NCI-H69 (cell line): ENCODE measurements at places on chromosomes 1 and 21.

DNA sequence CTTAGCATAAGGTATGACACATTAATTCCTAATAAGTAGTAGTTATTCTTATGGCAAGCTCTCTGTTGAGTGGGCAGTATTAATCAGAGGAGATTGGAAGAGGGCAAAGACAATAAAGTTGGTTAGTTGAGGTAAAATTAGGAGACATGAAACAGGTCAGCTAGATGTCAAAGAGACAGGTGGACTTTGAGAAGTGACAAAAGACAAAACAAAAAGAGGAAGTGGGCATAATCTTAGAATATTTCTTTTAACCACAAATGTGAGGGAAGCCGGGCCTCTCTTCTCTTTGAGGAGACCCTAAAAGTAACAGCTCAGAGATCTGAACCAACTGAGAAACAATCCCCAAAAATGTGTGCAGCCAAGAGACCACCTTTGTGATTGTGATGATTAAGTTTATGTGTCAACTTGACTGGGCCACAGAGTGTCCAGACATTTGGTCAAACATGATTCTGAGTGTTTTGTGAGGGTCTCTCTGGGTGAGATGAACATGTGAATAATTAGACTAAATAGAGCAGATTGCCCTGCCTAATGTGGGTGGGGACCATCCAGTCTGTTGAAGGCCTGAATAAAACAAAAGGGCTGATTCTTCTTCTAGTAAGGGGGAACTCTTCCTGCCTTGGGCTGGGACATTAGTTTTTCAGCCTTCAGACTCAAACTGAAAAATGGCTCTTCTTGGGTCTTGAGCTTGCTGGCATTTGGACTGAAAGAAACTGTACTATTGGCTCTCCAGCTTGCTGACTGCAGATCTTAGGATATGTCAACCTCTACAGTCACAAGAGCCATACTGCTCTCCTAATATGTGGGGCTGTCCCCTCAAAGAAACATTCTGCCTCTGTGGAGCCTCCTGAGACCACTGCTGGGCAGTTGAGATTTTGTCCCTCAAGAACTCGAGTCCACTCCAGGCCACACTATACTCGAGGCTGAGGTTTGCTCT lies 40.0 kb downstream of the FCRL5 start:
- no peak for DNase-seq

DNA sequence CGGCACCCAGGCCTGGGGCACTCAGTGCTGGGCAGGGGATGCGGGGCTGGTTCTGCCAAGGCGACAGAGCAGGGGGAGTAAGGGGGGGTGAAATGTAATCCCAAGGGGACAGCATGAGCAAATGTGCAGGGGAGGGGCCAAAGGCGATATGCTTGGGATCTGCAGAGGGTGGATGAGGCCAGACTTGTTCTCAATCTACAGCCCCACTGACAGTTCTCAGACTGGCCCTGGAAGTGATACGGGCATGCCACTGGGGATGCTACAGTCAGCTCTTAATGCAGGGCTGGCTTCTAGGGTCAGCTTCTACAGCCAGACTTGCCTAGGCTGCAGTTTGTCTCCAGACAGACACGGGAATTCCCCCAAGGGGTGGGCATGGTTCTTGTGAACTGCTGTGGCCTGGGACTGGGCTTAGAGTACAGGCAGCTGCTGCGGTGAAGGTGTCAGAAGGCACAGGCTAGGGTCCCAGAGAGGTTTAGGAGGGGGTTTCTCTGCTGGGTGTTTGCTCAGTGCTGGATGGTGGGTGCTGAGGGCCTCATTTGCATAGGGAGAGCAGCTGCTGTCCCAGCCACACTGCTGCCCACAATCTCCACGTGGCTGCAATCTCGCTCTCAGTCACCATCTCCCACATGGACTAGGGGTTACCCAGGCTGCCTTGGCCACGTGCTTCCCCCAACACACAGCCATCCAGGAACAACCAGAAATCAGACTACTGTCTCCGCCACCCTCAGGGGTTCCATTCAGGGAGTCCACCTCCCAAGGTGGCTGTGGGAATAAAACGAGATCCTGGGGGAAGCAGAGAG lies 190.1 kb downstream of the HIVEP3 start:
- peak; percentile 34 for DNase-seq

DNA sequence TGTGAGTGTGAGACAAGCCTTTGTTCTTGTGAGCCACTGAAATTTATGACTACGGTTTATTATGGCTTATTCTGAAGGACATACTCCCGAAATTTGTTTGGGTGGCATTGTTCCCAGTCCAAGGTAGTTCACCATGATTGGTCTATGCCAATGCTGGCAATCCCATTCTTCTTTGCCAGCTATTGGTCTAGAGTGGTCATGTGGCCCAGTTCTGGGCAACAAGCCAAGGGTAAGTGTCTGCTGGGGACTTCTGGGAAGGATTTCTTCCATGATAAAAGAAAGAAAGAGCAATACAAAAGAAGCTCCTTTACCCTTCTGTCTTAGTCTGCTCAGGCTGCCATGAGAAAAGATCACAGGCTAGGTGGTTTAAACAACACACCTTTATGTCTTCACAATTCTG lies 201.6 kb downstream of the SLC35F3 start:
- no peak for DNase-seq

- DNase-seq: no peak
Measured at GRCh38 chr1:7572654-7573152, 198.4 kb upstream of the VAMP3 start.

GRCh38 chr1:155681776-155682175 lies 6.8 kb downstream of the YY1AP1 start:
- DNase-seq: no peak

DNA sequence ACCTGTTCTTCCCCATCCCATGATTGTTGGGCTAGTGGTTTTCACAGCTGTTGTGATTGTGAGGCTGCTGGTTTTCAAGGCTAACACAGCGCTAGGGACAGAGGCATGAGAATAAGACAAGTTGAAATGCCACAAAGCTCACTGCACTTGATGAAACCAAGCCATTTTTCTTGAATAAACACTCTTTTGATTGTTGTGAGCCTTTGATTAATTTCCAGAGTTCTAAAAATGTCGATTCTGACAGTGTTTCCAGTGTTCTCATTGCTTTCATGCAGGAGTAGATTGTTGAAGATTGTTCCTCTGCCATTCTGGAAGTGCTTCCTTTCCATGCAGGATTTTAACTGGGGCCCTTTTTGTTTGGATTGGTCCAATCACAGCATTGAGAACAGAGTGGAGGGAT lies 134.9 kb upstream of the GRIK3 start:
- DNase-seq: no peak
